ENCODE measurements at places on chromosomes 6 and 20.

GRCh38 chr6:16420715-16421461, 182.5 kb downstream of the GMPR start:
- DNase-seq, result no peak

GRCh38 chr6:25608558-25609174, 43.3 kb upstream of the SCGN start:
- no peak for DNase-seq

GRCh38 chr6:138818496-138819194, 22.8 kb downstream of the ECT2L start:
- DNase-seq, result no peak

- DNase-seq, result no peak
Observed at GRCh38 chr6:45024610-45025009, 303.5 kb upstream of the RUNX2 start.

- no peak for DNase-seq
Observed at GRCh38 chr6:166025149-166025898, 142.3 kb downstream of the TBXT start.
